Activated naive CD4-positive, alpha-beta T cell treated with anti-CD3 and anti-CD28 coated beads, Interleukin-2, amount 50 U/mL, for 72 hours (primary cell): ENCODE measurements at places on chromosomes 7 and 10. TPM values are rescaled to one million over a fixed set of nuclear protein-coding genes. Genes with fewer than 3 reads are reported as not detected.

DNA sequence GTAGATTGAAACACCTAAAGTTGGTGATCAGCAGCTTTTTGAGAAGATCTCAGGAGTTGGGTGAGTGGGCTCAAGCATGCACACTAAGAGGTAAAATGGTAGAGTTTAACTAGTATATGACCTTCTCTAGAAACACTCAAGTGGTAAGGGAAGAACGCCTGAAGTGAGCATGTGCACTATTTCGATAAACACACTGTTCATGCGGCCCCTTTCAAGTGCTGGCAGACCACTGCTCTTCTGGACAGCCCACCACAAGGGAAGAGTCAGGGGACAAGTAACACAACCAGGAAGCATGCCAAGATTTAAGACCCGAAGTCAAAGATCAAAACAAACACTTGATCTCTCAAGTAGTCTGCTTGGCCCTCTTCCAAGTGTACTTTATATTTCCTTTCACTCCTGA is 519.5 kb upstream of the ZWINT start:
- DNase-seq, result no peak

- no peak for DNase-seq
These were observed 16.9 kb upstream of the OTUD1 start for GRCh38 chr10:23422003-23422411.

GRCh38 chr7:6533893-6534495 is 17.3 kb downstream of the GRID2IP start:
- DNase-seq, result no peak

- DNase-seq, result no peak
These were observed 182.7 kb downstream of the FAM107B start for GRCh38 chr10:14592026-14592425.

DNA sequence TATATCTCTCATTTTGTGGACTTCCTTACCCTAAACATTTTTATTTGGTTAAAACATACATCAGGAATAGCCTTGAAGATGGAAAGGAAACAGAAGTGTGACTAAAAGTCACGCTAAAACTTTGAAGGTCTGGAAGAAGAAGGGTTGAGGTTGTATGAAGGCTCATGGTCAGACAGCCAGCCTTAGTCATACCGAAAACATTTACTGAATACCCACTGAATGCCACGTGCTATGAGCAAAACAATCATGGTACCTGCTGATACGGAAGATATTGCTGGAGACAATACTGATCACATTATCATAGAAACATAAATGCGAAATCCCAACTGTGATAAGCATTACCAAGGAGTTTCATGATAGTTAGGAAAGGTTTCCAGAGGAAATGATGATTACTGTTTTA is 64.0 kb downstream of the PDZD8 start:
- no peak for DNase-seq

- DNase-seq, result no peak
These were observed 130.3 kb downstream of the BICC1 start for GRCh38 chr10:58642916-58643428.

DNA sequence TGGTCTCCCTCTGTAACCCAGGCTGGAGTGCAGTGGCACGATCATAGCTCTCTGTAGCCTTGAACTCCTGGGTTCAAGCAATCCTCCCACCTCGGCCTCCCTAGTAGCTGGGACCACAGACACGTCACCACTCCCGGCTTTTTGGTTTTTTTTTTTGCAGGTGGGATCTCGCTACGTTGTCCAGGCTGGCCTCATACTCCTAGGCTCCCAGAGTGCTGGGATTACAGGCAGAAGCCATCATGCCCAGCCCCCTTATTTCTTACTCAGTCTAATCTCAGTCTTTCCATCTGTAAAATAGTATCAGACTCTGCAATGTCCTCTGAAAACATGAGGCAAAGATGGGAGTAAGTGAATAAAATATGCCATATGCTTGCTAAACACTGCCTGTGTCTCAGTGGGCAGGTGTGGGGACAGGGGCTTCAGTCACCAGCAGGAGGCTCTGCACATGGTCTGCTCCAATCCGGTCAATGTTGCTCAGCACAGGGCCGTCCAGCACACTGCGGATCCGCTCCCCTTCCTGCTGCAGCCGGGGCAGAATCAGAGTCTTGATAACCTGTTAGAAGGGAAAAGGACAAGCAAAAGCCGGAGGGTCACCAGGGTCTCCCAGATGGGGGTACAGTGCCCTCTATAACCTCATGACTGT is 8.2 kb downstream of the AP4M1 start:
- DNase-seq, result no peak

DNA sequence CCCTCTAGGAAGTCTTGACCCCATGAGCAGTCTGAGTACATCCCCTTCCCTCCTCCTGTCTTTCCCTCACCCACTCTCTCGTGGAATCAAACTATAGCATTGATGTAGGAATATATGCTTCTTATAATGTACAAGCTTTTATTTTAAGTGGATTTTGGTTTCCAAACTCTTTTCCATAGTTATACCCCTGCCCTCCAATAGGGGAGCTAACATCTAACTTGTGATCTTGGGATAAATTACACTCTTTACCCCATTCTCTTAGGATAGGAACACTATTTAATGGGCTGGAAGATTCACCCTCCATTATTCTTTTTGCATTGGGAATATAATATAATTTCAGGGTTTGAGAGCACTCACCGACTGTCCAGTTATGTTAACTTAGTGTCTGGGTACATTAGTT is 465.9 kb downstream of the GATA3 start:
- DNase-seq, result no peak

GRCh38 chr7:12719141-12719919 is 31.9 kb downstream of the ARL4A start:
- DNase-seq, result no peak

GRCh38 chr10:131925011-131925649 is 24.3 kb downstream of the PPP2R2D start:
- no peak for DNase-seq

- no peak for DNase-seq
These were observed 26.8 kb downstream of the PRPF18 start for GRCh38 chr10:13613519-13613918.

DNA sequence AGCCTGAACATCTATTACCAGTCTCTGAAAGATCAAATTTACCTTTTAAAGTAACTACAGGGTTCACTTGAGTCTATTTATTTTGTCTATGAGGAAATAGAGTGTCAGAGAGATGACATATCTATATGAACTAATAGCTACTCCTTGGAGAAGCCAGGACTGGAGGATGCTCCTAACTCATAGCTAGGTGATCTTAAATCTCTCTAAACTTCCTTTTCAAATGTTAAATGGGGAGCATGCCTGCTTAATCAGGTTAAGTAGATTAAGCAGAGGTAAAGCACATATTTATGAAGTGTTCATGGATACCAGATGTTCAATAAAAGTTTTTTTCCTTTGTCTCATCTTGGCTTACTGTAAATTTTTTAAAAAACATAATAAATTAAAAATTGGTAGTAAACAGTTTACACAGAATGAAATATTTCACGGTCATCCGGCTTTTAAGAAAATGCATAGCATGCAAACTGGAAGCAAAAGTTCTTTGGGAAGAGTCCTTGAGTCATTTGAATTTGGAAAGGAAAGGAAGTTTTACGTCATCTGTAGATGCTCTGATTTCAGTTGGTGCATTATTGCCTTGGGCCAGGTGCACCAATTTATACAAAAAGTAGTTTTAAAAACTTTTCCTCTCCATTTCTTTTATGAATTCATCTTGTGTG is 155.1 kb downstream of the BICC1 start:
- DNase-seq, result no peak

- no peak for DNase-seq
These were observed 1.6 kb downstream of the NUP42 start for GRCh38 chr7:23183279-23184012.

DNA sequence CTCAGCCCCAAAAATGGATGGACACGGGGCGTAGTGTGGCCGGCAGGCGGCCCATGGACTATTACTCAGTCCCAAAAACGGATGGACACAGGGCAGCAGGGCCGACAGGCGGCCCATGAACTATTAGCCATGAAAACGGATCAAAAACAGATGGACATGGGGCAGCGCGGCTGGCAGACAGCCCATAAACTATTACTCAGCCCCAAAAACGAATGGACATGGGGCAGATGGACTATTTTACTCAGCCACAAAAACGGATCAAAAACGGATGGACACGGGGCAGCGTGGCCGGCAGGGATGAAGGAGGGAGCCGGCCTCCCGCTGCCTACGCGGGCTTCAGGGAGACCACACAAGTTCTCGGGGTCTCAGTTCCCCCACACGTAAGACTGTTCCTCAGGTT is 32.9 kb downstream of the GPER1 start:
- no peak for DNase-seq

- DNase-seq, result no peak
These were observed 60.0 kb downstream of the VSTM4 start for GRCh38 chr10:49055221-49055849.

DNA sequence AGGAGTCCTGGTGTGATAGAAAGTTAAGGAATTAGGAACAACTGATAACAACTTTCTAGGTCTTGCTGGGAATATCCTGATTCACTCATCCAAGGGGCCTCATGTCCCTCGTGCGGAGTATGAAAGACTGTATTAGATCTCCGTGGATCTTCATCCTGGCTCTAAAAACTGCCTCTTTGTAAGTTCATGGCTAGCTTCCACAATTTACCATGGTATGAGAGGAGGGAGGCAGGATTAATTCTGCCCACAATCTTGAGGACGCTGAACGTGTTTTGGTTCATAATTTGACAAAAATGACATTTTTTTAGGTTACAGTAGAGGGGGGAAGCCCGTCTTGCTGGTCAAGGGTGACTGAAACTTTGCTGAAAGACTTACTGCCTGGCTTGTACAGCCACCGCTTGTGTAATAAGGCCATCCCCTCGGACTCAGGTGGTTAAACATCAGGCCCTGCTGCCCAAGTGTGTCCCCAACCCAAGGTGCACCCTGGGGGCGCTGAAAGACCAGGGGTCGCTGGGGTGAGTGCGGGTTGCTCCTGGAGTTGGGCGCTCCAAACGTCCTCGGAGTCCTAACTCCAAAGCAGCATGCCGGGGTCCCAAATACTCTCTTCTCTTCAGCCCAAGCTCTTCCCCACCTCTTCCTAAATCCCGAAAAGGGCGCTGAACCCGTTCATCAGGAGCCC is 733 bp downstream of the HIBADH start:
- no peak for DNase-seq

DNA sequence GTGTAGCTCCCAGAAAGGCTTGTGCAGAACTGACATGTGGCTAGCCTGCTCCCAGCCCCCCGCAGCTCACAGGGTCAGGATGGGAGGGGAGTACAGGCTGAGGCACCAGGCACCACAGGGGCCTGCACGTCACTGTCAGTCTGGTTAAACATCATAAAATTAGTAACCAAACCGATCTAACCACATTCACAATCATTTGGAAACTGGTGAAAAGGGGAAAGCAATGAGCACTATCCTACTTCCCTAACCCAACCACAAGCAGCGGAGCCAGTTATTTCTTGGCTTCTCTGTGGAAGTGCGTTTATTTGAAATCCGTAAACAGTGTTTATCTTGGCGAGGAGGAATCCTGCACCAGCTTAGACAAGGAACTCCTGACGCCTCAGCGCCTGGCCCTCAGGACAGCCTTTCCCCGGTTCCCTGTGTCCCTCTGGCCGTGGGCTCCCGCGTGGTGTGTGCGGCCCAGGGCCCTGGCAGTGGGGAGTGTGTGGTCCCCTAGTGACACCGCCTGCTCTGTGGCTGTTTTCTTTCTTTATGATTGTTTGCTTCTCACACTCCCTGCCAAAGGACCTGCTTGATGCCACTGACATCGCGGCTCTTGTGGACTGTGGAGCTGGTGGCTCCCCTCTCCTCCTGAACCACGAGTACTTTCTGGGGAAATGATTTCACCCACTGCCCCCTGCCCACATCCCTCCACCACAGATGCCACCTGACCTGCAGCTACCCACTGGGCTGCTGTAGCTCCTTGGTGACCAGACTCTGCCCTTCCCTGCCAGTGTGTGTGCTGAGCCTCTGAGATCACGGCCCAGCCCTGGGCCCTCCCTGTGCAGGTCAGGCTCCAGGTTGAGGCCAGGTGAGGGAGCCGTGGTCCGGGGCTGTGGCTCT is 38.0 kb downstream of the INPP5A start:
- peak; percentile 80 for DNase-seq

DNA sequence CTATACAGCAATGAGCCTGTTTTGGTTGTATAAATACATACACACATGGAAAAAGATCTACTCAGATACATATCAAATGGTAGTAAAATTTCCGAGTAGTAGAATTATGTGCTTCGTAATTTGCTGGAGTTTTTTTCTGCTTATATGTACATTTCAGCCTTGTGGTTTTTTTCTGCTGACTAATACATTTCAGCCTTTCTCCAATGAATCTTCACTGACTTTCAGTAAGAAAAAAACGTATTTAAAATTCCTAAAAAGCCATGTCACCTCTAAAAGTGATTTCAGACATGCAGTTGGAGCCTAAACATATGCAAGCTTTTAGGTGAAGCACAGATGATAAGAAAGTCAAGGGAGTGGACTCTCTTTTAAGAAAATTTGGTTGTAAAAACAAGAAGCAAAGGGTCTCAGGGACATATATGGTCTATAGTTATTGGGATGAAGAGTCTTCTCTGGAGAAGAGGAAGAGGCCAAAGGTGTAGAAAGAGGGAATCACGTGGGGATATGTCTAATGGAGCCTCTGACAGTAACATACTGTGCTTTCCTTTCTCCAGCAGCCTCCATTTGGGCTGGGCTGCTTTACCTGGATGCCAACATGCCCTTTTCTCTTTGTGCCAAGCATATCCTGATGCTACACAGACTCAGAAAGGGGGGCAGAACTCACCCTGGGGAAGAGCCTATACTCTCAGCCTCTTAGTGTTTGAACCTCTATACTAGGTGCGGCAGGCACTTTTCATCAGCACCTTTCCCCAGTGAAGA is 2.4 kb downstream of the AMPH start:
- DNase-seq, result no peak

DNA sequence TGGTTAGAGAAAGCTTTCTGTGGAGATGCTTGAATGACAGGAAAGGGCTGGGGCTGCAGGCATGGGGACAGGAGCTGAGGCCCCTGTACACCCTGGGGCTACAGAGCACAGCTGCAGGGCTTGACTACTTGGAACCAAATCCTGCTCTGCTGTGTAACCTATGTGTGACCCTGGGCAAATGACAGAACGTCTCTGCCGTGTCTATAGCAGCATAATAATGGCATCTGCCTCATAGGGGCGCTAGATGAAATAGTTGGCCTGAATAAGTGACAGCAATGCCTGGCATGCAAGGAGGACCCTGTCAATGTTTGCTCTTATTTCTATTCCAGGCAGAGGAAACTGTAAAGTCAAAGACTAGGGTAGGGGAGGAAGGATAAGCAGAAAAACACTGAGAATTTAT is 254.0 kb downstream of the USP6NL start:
- no peak for DNase-seq

FAM237B gene
- not detected for total RNA-seq

ZNF488 gene
- total RNA-seq, result 0.55 TPM

ADK gene
- total RNA-seq, result 52.0 TPM

LIPK gene
- not detected for total RNA-seq

CPED1 gene
- total RNA-seq, result not detected

CYP2C9 gene
- not detected for total RNA-seq

MCMBP gene
- 51.8 TPM for total RNA-seq

AASS gene
- total RNA-seq, result 1.7 TPM

ACHE gene
- 0.12 TPM for total RNA-seq

CALCR gene
- total RNA-seq, result not detected

ZNF425 gene
- total RNA-seq, result 0.45 TPM

NEUROG3 gene
- total RNA-seq, result 0.18 TPM

TMEM178B gene
- 0.18 TPM for total RNA-seq

FGFR2 gene
- total RNA-seq, result not detected

PLEKHA1 gene
- 8.7 TPM for total RNA-seq
